Heart right ventricle (tissue), 16 donors: ENCODE measurements at places on chromosomes 5 and 9.

DNA sequence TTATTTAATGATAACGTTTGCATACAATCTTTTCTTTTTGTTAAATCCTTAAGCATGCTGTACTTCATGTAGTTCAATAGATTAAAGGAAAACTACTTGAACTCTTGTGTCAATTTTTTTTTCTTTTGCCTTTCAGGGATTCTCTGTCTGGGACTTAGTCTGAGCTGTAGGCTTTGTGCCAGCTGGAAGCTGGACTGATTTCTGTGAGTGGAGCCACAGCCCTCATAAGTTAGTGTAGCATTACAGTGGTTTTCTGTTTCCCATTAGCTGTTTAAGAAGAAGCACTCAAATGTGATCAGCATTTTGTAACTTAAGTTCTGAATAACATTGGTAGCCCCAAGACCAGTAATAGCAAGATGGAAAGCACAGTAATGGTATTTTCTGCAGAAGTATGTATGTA, 330.6 kb upstream of the MEF2C start:
- H3K27ac ChIP-seq = no peak overlapping the region
- H3K4me1 ChIP-seq = no peaks in the 10 kb centered on the region
- no peaks in the 10 kb centered on the region for H3K36me3 ChIP-seq
- no peaks in the 10 kb centered on the region for H3K27me3 ChIP-seq

GRCh38 chr5:169811023-169811422, 169.3 kb downstream of the INSYN2B start:
- H3K4me3 ChIP-seq = no peak overlapping the region
- no peak for DNase-seq
- peaks cover 10% of the 10 kb centered on the region for H3K27me3 ChIP-seq
- no peak overlapping the region for H3K27ac ChIP-seq
- H3K4me1 ChIP-seq = no peaks in the 10 kb centered on the region
- no peaks in the 10 kb centered on the region for H3K36me3 ChIP-seq

DNA sequence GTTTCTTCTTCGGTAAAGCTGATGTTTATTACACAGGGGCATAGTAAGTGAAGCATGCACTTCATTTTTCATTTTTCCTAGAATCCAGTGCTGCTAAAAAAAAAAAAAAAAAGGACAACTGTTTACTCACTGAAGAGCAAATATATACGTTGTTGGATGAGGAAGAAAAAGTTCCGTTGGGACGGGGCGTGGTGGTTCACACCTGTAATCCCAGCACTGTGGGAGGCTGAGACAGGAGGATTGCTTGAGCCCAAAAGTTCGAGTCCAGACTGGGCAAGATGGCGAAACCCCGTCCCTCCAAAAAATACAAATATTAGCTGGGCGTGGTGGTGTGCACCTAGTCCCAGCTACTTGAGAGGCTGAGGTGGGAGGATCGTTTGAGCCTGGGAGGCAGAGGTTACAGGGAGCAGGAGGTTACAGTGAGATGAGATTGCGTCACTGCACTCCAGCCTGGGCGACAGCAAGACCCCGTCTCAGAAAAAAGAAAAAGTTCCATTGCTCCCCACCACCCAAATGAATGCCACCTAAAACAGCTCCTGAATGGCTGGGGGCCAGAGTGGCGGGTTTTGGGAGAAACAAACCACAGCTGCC, 60.1 kb upstream of the GNE start:
- H3K4me3 ChIP-seq = no peak overlapping the region
- H3K27ac ChIP-seq = no peak overlapping the region
- no peak for DNase-seq
- no peaks in the 10 kb centered on the region for H3K36me3 ChIP-seq
- no peaks in the 10 kb centered on the region for H3K4me1 ChIP-seq

- H3K27me3 ChIP-seq = no peaks in the 10 kb centered on the region
- H3K4me3 ChIP-seq = no peak overlapping the region
- H3K4me1 ChIP-seq = no peaks in the 10 kb centered on the region
- H3K36me3 ChIP-seq = no peaks in the 10 kb centered on the region
- no peak for DNase-seq
Observed at GRCh38 chr5:65066387-65067146, 297.8 kb downstream of the CWC27 start.

- DNase-seq = no peak
- no peaks in the 10 kb centered on the region for H3K4me1 ChIP-seq
- H3K27ac ChIP-seq = no peak overlapping the region
- no peak overlapping the region for H3K4me3 ChIP-seq
- no peaks in the 10 kb centered on the region for H3K36me3 ChIP-seq
- no peaks in the 10 kb centered on the region for H3K27me3 ChIP-seq
Observed at GRCh38 chr5:13640270-13640669, 304.2 kb downstream of the DNAH5 start.
